ENCODE measurements at places on chromosomes 7 and 10.

DNA sequence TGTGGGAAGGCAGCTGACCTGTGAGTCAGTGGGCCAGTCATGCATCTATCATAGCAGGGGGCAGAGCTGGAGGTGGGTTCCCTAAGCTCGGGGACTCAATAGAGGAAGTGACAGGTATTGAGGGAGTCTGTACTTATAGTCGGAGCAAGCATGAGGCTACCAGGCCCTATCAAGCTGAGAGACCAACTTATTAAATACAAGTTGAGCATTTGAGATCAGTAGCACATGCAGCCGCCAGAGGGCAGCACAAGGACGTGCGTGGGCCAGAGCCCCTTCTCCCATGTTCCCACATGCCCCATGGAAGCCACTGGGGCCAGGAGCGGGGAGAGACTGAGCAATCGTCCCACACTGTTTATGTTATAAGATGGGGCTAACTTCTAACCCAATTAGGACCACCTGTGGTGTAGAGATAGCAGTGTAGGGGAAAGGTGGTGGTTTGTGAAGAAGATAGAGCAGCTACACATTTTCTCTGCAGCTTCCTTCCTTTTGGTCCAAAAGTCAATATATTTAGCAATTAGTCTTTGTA, 13.0 kb upstream of the STK31 start:
- no peaks in the 10 kb centered on the region for H3K4me1 ChIP-seq
- no peak overlapping the region for H3K4me3 ChIP-seq
- H3K27ac ChIP-seq = no peak overlapping the region
- H3K36me3 ChIP-seq = peaks cover 9% of the 10 kb centered on the region
- peak; percentile 25 for DNase-seq

- H3K27ac ChIP-seq = no peak overlapping the region
- DNase-seq = no peak
- H3K4me1 ChIP-seq = no peaks in the 10 kb centered on the region
Observed at GRCh38 chr10:132708441-132708840, 77.5 kb downstream of the NKX6-2 start.

- H3K4me1 ChIP-seq = peaks cover 18% of the 10 kb centered on the region
- peak overlapping the region; percentile 54 for H3K27ac ChIP-seq
- H3K4me3 ChIP-seq = peak overlapping the region; percentile 61
- H3K36me3 ChIP-seq = no peaks in the 10 kb centered on the region
- H3K27me3 ChIP-seq = peaks cover 11% of the 10 kb centered on the region
Observed at GRCh38 chr7:151276666-151277590, 28.4 kb upstream of the SMARCD3 start.

GRCh38 chr7:113657603-113658002, 261.2 kb downstream of the PPP1R3A start:
- no peak overlapping the region for H3K27ac ChIP-seq
- no peaks in the 10 kb centered on the region for H3K4me1 ChIP-seq
- H3K4me3 ChIP-seq = no peak overlapping the region
- no peak for DNase-seq
- H3K36me3 ChIP-seq = no peaks in the 10 kb centered on the region
- H3K27me3 ChIP-seq = no peaks in the 10 kb centered on the region

DNA sequence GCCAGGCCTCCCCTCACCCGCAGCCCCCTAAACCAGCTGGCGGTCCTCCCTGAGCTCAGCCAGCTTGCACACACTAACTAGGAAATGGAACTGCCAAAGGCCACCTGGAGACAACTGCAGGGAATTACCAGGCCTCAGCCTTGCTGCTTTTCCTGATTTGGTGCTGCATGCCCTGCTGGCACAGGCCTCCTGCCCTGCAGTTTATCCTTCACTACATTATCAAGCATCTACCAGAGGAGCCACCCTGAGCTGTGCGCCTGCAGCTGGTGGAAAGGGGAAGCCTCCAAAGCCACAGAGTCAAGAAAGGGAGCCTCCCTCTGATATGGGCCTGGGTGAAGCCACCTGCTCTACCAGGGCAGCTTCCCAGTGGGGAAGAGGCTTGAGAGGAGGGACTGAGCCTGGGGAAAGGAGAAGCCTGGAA, 139.8 kb downstream of the GRID1 start:
- no peaks in the 10 kb centered on the region for H3K27me3 ChIP-seq
- no peaks in the 10 kb centered on the region for H3K4me1 ChIP-seq
- DNase-seq = no peak
- H3K27ac ChIP-seq = no peak overlapping the region

GRCh38 chr10:130635528-130635927, 499.3 kb downstream of the GLRX3 start:
- no peak overlapping the region for H3K27ac ChIP-seq
- no peak overlapping the region for H3K4me3 ChIP-seq
- H3K36me3 ChIP-seq = no peaks in the 10 kb centered on the region
- DNase-seq = no peak
- peaks cover 14% of the 10 kb centered on the region for H3K4me1 ChIP-seq
- peaks cover 6% of the 10 kb centered on the region for H3K27me3 ChIP-seq

DNA sequence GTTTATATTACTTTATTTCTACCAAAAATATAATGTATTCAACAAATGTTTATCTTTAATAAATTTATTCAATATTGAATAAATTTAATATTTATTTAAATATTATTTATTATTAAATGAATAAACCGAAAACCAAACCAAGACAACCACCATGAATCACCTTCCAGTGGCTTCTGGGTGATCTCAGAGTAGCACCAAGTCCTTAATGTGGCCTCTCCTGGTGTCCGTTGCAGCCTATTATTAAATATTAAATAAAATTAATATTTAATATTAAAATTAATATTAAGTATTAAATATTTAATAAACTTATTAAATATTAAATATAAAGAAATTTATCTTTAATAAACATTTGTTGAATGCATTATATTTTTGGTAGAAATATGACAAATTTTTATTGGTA, 143.3 kb upstream of the PLPP4 start:
- no peak overlapping the region for H3K4me3 ChIP-seq
- H3K4me1 ChIP-seq = no peaks in the 10 kb centered on the region
- no peak for DNase-seq
- H3K36me3 ChIP-seq = no peaks in the 10 kb centered on the region
- no peaks in the 10 kb centered on the region for H3K27me3 ChIP-seq
- H3K27ac ChIP-seq = no peak overlapping the region

DNA sequence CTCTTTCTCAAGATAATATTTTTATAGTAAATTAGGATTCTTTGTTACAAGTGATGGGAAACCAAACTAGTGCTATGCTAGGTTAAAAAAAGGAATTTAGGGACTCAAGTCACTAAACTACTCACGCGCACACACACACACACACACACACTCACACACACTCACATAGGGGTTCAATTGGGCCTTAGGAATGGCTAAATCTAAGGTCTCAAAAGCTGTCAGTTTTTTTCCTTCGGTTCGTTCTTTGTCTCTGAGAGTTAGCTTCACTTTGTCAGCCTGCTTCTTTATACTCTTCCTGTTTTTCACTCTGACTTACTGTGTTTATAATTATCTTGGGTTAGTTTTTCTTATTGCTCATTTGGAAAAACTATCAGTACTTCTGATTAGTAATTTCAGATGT, 138.9 kb downstream of the ADK start:
- H3K4me1 ChIP-seq = peaks cover 14% of the 10 kb centered on the region
- H3K36me3 ChIP-seq = peaks cover 14% of the 10 kb centered on the region
- peak overlapping the region; percentile 13 for H3K4me3 ChIP-seq
- H3K27me3 ChIP-seq = no peaks in the 10 kb centered on the region
- DNase-seq = no peak

DNA sequence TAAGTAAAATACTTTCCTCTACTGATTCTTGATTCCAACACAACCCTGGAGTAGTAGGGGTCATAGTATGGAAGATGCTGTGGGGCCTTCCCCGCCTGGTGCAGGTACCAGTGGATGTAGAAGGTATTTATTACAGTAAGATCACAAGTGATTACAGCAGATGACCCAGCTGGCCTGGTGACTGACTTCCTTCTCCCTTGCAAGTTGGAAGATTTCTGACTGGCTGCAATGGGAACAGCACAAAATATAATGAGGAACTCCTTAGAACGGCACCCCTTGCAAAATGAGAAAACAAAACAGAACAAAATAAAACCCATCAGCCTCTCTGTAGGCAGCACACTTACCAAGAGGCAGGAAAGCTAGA, 61.7 kb upstream of the TARP start:
- no peaks in the 10 kb centered on the region for H3K27me3 ChIP-seq
- H3K27ac ChIP-seq = peak overlapping the region; percentile 54
- H3K36me3 ChIP-seq = no peaks in the 10 kb centered on the region
- peaks cover 41% of the 10 kb centered on the region for H3K4me1 ChIP-seq

GRCh38 chr10:46523119-46523961, 33.1 kb downstream of the GPRIN2 start:
- H3K4me1 ChIP-seq = no peaks in the 10 kb centered on the region
- H3K27me3 ChIP-seq = no peaks in the 10 kb centered on the region
- no peak overlapping the region for H3K27ac ChIP-seq
- H3K4me3 ChIP-seq = no peak overlapping the region
- H3K36me3 ChIP-seq = no peaks in the 10 kb centered on the region
- DNase-seq = no peak

Measured in activated T-helper 2 cell treated with anti-CD3 and anti-CD28 coated beads, Interferon-gamma antibody, Interleukin-2, Interleukin-4, amounts not matched to agents 10 μg/mL and 5 μg/mL and 100 μg/mL, durations not matched to agents 14 hours and 24 hours and 36 hours (primary cell).